Stimulated activated CD8-positive, alpha-beta memory T cell treated with anti-CD3 and anti-CD28 coated beads, Interleukin-4, amount 100 ng/mL, for 1 hour (primary cell): ENCODE measurements at places on chromosomes 16 and 17.

DNA sequence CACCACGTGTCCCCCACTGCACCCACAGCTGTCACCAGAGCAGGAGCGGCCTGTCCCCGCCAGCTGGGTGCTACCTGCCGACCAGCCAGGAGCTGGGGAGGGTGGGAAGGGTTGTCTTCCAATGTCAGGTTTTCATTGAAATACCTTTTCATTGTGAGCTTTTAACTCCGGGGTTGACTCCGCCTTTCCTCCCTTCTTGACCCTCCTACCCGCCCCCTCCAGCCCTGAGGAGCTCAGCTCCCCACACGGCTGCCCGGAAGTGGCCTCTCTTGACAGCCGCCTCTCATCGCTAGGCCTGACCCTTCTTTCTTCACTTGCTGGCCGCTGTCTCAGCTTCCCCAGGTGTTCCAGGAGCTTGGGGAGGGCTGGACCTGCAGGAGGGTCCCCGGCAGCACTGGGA lies 21.2 kb upstream of the GNG13 start:
- no peak for DNase-seq

DNA sequence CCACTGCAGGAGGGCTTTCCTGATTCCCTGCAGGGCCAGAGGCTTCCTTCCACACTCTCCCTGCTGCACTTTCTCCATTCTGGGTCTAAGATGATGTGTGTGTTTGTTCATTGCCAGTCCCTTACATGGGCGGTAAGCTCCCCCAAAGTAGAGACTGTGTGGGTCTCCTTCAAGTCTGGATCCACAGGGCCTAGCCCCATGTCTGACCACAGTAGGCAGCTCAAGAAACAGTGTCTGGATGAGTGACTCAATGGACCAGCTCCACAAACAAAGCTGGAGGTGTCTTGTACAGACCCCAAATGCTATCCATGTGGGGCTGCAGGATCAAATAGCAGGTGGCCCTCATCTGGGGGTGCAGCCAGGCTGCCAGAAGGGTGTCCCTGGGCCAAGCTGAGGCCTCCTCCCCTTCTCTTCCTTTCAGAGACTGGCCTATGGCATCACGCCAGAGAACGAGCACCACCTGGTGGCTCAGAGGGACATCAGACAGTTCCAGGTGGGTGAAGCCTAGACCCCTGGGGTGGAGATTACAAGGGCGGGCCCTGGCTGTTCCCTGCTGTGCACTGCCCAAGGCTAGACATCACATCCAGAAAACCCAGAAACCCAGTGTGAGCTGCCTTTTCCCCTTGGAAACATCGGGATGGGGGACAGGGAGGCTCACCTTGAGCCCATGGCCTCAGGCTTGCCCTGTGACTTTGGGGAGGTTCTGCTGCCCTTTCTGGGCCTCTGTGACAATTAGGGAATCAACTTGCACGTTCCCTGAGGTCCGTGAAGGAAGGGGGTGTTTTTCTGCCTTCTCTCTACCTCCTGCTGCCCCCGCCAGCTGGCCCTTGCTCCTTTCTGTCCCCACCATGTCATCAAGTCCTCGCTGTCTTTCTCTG lies 45.9 kb downstream of the SLC6A2 start:
- no peak for DNase-seq

GRCh38 chr16:717450-718245 lies 2.7 kb downstream of the METRN start:
- DNase-seq = no peak

GRCh38 chr17:60888812-60889709 lies 211.4 kb downstream of the BCAS3 start:
- no peak for DNase-seq

DNA sequence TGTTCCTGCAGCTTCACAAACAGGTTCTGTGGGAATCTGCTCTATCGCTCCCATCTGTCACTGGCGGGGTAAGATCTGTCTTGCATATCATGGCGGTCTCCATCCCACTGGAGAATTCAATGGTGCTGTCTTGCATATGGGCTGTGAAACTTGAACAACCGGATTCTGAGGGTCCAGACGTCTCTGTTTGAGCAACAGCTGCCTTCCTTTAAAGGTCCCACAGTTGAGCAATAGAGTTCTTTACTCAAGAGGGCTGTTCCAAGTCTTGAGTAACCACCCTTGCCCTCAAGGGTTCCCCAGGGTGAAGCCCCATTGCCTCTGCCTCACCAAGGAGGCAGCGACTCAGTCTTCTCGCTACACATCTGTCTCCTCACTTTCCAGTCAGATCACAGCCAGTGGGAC lies 50.8 kb downstream of the ZFHX3 start:
- DNase-seq = no peak

DNA sequence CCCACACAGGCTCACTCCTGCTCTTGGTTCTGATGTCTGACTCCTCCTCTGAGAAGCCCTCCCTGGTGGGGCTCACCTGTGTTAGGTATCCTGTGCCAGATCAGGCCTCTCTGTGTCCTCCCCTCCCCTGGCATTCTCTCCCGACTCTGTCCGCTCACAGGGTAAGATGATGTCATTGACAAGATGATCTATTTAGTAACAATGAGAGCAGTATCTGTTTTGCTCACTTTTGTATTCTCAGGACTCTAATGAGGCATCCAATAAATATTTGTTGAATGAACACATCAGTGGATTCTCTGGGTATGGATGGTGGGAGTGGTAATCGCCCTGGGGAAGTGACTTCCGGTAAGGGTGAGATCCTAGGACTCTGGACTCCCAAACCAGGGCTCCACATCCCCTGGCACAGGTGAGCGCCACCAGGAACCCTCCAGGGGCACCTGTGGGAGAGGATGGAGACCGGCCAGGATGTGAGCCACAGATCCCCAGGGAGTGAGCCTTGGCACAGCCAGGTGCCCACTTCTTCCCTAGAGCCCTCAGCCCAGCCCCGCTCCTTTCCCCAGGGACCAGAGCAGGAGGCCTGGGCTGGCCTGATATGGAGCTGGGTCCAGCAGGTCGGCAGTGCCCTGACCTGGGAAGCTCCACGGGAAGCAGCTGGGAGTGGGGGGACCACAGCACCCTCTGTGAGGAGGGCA lies 5.4 kb upstream of the HAP1 start:
- no peak for DNase-seq

DNA sequence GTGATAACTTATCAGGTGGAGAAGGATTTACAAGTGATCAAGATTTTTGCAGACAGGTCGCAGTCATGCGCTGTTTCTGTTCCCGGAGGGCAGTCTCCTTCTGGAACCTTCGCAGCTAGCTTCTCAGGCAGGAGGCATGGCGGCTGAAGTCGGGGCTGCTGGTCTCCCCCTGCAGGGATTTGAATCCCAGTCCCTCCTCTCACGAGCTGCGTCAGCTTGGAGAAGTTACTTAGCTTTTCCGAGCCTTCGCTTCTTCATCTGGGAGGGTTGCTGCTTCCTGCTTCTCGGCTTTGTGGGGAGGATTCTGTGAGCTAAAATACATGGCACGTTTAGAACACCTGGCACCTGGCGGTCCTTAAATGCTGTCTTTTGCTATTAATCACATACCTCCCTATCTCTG lies 287.8 kb upstream of the FOXF1 start:
- no peak for DNase-seq

- DNase-seq = no peak
These were observed 21.2 kb upstream of the GINS2 start for GRCh38 chr16:85709766-85710585.

GRCh38 chr16:4402439-4403132 lies 13.8 kb downstream of the CORO7 start:
- DNase-seq = no peak

DNA sequence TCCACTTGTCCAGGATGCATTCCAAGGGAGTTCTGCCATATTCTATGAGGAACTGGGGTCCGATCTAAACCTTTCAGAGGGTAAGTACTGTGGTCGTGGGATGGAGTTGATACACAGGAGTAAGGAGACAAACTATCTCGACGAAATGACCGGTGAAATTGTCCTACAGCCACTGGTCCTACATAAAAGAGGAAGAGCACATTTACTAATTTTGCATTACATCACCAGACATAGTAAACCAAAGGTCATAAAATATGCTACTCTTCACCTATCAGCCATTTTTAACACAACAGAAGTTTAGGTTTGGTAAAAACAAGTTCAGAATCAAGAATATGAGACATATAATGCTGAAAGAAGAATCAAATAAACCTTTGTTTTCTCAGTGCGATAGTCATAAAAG lies 8.1 kb downstream of the HSF5 start:
- no peak for DNase-seq

GRCh38 chr17:51006601-51007000 lies 114.1 kb downstream of the SPAG9 start:
- no peak for DNase-seq

DNA sequence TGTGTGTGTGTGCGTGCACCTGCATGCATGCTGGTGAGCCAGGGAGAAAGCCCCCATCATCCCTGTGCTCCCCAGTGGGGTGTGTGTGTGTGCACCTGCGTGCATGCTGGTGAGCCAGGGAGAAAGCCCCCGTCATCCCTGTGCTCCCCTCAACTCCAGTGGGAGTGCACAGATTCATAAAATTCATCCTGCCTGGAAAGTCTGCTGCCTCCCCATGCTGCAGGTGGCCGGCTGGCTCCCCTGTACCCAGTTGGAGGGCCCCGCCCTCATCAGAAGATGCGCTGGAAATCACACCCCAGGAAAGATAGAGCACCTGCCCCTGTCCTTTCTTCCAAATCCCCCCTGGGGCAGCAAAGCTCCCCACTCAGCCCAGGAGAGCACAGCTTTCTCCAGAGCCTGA lies 84.8 kb upstream of the DOC2B start:
- no peak for DNase-seq

- DNase-seq = no peak
These were observed 14.1 kb upstream of the DNAI2 start for GRCh38 chr17:74259667-74260524.

- DNase-seq = no peak
These were observed 172.2 kb downstream of the SEC14L1 start for GRCh38 chr17:77312786-77313599.

GRCh38 chr16:77782694-77783093 lies 5.7 kb upstream of the VAT1L start:
- DNase-seq = no peak

- no peak for DNase-seq
These were observed 1.0 kb upstream of the CBFA2T3 start for GRCh38 chr16:88977812-88978607.

- no peak for DNase-seq
These were observed 28.9 kb downstream of the TNFRSF13B start for GRCh38 chr17:16943032-16943352.

GRCh38 chr17:10698096-10698818 lies 863 bp downstream of the ADPRM start:
- DNase-seq = no peak

GRCh38 chr17:31469959-31470358 lies 78.5 kb downstream of the RAB11FIP4 start:
- DNase-seq = no peak

DNA sequence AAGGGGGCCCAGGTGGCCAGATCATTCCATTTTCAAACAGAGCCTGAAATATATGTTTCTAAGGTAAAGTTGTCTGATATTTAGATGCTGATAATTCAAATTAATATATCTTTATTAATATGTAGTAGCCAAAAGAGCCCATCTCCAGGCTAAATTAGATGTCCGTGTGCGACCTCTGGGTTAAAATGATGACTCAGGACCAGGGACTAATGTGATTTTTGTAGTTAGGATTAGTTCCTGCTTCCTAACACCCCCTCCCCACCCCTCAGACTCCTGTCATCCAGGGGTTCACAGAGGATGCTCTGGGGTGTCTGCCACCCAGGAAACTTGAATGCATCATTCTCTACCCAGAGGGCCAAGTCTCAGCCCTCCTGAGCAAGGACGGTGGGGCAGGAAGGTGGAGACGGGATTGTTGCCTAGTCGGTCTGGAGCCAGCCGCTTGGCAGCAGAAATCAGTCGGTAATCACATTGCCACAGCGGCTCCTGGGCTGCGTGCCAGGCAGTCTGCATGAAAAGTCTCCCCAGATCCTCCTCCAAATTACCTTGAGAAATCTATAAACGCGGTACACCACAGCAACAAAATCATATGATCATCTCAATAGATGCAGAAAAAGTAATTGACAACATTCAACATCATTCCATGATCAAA lies 29.8 kb downstream of the CNGB1 start:
- no peak for DNase-seq

GRCh38 chr17:79699386-79700036 lies 31.2 kb upstream of the ENPP7 start:
- DNase-seq = no peak

DNA sequence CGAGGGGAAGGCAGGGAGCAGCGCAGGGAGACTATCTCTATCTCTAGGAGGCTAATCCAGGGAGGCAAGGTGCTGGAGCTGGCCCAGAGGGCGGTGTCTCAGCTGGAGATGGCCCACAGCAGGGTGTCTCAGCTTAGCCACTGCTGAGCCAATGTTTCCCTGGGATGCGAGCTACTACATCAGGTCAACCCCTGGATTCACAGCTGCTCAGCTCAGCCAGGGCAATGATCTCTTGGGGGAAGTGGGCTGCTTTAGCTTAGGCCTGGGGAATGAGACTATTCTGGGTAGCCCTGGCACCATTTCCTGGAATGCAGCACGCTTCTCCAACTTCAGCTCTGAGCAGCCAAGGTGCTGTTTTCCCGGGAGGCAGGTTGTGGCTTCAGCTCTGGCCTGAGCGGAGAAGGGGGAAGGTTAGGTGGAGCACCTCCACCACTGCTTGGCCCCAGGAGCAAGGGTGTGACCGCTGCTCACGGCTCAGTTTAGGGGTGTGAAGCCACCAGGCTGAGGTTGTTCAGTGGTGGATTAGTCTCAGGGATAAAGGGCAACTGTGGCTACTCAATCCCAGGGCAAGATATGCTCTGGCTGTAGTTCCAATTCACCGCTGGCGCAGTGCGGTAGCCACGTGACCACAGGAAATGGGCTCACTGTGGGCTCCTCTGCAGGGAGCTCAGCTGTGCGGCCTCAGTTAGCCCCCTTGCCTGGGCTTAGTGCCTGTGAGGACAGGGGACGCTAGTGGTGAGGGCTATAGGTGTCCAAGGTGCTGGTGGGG lies 5.2 kb upstream of the PRSS21 start:
- DNase-seq = no peak

DNA sequence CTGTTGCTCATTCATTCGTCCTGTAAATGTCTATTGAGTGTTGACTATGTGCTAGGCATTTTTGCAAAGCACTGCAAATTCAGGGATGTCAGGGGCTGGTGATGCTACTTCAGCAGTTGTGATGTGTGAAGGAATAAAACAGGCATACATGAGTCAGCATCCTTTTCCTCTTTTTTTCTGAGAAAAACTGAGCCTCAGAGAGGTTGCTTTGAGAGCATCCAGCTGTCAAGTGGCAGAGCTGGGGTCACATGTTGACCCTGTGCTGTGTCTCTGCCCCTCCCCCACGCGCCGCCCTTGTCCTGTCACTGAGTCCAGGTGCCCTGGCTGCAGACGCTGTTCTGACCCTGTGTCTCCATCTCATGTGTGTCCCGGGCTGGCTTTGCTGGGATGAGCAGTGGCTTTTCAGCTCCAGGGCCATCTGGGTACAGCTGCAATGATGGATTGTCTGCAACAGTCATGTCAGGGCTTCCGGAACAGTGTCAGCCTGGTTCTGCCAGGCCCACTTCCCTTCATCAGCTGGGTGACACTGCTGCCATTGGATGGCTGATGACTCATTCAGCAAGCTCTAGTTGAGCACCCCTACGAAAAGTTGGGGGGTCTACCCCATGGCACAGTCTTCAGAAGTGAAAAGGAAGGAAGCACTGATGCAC lies 14.9 kb downstream of the SEC14L5 start:
- DNase-seq = no peak
